Ammon's horn (tissue), 1 donor: ENCODE measurements at places on chromosomes 16 and 17.

- no peak for DNase-seq
These were observed 7.5 kb downstream of the NETO2 start for GRCh38 chr16:47136099-47136842.

DNA sequence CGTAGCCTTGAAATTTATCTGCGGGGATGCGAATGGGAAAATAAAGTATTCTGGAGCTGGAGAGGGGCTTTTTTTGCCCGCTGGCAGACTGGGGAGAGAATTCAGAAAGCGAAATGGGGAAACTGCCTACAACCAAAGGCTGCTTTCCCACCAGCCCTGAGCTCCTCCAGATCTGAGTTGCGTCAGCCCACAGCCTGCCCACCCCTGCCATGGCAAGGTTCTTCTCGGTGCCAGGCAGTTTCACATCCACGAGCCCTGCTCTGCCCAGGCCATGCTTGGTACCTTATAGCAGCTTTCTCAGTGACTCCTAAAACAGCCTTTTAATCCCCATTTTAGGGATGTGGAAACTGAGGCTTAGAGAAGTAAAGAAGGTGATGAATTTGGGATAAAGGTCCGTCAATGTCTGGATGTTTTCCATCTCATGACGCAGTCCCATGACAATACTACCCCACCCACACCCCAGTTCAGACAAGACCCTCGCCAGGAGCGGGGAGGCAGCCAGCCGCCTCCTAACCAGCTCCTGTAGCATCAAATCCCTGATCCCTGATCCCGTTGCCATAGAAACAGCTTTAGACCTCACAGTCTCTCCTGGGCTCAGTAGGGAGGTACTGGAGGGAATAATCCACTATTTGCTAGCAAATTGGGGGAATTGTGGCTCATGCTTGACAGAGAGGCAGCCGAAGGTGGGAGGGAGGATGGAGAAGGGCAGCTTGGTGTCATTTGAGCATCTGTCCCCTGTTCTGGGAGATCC lies 113.5 kb downstream of the MGAT5B start:
- no peak for DNase-seq

DNA sequence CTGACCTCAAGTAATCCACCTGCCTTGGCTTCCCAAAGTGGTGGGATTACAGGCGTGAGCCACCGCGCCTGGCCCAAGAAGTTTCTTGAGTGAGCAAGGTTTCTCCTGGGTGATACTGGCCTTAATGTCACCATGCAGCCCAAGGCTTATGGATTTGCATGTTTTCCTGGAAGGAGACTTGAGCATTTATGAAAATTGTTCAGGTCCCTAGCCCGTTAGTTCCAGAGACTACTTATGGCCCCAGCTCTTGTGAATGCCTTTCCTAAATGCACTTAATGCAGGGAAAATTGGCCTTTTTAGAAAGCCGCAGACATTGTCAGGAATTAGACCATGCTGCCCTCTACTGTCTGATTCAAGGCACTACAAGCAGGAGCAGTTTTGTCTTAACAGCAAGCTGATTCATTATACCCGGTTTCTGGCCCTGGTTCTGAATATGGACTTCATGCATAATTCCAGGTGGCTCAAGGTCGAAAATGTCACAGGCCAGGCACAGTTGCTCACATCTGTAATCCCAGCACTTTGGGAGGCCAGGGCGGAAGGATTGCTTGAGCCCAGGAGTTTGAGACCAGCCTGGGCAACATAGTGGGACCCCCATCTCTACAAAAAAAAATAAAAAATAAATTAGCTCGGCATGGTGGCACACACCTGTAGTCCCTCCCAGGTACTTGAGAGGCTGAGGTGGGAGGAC lies 91.3 kb downstream of the SNX29 start:
- peak; percentile 88 for DNase-seq

DNA sequence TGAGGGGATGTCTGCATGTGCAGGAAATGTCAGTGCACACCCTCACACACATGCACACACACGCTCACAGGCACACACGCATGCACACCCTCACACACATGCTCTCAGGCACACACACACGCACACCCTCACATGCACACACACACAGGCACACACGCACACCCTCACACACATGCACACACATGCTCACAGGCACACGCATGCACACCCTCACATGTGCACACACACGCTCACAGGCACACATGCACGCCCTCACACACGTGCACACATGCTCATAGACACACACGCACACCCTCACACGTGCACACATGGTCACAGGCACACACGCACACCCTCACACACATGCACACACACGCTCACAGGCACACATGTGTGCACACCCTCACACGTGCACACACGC lies 77.6 kb upstream of the ZNF469 start:
- DNase-seq = no peak

DNA sequence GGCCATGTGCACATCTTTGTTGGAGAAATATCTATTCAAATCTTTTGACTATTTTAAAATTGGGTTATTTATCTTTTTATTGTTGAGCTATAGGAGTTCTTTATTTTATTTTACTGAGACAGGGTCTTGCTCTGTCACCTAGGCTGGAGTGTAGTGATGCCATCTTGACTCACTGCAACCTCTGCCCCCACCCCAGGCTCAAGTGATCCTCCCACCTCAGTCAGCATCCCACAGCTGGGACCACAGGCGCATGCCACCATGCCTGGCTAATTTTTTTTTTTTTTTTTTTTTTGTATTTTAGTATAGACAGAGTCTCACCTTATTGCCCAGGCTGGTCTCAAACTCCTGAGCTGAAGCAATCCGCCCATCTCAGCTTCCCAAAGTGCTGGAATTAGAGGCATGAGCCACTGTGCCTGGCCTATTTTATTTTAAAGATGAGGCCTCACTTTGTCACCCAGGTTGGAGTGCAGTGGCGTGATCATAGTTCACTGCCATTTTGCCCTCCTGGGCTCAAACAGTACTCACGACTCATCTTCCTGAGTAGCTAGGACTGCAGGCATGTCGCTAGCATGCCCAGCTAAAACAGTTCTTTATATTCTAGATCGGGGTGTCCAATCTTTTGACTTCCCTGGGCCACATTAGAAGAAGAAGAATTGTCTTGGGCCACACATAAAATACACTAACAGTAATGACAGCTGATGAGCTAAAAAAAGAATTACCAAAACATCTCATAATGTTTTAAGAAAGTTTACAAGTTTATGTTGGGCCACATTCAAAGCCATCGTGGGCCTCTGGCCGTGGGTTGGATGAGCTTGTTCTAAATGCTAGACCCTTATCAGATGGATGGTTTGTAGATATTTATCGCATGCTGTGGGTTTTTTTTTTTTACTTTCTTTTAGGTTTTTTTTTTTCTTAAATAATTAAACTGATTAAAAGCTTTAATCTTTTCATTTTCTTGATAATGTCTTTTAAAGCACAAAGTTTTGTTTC lies 13.7 kb downstream of the TENT4B start:
- DNase-seq = no peak
